ENCODE measurements at places on chromosomes 12 and 14.

GRCh38 chr14:104524726-104525125 lies 54.8 kb upstream of the C14orf180 start:
- DNase-seq: no peak

- DNase-seq: no peak
Observed at GRCh38 chr12:19799216-19799615, 359.9 kb downstream of the AEBP2 start.

GRCh38 chr12:118979763-118980406 lies 1.5 kb upstream of the SRRM4 start:
- peak; percentile 40 for DNase-seq

DNA sequence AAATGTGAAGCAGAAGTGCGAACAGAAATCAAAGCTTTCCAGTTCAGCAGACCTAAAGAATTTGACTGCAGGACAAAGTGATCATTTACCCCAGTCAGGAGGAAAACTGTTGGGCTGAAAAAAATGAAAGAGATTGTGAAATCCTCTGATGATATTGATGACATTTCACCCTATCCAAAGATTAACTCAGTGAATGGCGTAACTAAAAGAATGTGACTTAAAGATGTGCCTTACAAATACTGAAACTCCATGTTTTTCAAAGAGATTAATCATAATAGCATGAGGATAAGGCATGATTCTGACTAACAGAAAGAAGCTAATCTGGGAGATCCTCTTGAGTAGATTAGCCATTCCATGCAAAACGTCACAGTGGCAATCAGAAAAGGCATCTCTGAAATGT lies 225.6 kb downstream of the DUSP6 start:
- DNase-seq: no peak

GRCh38 chr12:52517888-52518287 lies 2.3 kb downstream of the KRT5 start:
- no peak for DNase-seq

DNA sequence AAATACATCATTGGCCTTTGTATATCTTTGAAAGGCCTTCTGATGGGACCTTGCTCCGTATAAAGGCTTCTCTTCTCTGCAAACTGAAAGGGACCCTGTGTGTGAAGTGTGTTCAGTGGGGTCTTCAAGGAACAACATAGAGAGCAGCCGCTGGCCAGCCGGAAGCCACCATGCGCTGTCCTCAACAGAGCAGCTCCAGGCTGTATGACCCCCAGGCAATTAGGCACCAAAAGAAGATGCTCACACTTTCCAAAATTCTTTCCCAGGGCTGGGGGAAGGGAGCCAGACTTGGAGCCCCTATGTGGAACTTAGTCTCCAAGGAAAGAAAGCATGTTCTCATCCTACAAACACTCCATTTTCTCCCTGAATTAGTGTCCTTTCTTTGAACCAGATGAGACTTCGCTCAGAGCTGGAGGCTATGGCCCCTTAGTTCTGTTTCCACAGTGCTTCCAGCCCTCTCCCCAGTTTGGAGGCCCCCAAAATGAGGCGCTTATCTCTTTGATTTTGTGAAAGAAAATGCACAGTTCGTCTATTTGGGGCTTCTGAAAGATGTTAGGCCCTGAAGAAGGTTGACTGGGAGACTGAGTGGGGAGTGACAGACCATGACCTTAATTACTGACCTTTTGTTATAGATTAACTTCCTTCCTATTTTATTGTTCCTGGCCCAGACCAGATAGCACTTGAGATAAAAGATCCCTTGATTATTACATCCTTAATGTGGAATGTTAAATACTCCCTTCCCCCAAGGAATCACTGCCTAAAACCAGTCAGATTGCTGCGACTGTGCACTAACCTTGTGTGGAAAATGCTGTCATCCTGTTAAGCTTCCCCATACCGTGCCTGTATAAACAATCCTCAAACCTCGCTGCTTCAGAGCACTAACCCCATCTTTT lies 128.3 kb upstream of the FGD4 start:
- DNase-seq: no peak

DNA sequence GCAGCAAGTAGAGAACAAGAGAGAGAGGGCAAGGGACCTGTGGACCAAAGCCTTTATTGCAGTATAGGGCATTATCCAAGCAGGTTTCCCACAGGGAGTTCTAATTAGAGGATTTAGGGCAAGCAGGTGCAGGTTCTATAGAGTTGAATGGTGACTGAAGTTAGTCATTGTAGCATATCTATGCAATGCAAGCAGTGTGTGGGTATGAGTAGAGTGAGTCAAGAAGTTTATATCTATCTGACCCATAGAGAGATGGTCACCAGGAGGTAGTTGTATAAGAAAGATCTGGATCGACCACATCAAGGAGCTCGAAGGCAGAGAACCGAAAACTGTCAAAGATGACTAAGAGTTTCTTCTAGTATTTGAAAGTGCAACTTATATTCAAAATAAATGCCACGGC lies 167.3 kb downstream of the PLCZ1 start:
- no peak for DNase-seq

DNA sequence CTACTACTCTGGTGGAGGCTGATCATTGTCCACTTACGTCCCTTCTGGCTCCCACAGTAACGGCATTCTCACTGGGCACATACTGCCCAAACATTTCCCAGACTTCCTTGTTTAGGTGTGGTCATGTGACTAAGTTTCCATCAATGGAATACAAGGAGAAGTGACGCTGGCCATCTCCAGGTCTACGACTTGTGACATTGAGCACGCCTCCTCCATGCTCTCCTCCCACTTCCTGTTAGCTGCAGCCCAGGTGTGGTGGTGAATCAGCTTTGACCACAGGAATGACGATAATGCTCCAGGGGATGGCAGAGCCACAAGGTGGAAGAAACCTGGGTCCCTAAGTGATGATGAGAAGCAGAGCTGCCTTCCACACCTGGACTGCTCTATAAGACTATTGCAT lies 6.0 kb upstream of the SLC24A4 start:
- DNase-seq: no peak

GRCh38 chr12:100472325-100472724 lies 1.3 kb upstream of the NR1H4 start:
- DNase-seq: no peak

- no peak for DNase-seq
Observed at GRCh38 chr12:122681814-122682213, 21.3 kb downstream of the HCAR2 start.

DNA sequence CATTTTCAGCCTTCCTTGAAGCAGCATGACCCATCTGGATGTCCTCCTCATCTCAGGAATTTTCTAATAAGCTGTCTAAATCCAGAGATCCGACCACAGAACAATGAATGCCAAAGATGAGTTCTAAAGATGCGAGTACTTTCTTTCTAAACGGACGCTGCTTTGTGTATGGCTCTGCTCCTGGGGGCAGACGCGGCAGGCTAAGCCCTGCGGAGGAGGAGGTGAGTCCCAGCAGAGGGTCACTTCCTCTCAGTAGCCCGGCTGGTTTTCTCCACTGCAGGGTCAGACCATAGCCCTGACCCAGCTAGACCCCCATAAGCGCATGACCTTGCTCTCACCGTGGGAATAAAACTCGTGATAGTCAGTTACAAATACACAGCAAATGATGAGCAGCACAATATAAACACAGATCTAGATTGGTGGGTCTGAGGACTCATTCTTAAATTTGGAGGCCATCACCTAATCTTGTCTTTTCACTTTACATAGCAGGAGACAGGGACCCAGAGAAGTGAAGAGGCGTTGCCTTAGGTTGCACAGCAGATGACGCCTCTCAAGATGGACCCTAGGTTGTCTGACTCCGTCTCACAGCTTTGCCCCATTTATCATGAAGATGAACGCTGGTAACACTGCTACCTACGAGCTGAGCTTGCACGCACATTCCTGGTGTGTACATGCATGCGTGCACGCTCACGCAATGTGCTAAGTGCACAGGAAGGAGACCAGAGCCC lies 16.6 kb downstream of the SSH1 start:
- peak; percentile 52 for DNase-seq

- no peak for DNase-seq
Observed at GRCh38 chr12:99901181-99901580, 83.6 kb downstream of the ANKS1B start.

DNA sequence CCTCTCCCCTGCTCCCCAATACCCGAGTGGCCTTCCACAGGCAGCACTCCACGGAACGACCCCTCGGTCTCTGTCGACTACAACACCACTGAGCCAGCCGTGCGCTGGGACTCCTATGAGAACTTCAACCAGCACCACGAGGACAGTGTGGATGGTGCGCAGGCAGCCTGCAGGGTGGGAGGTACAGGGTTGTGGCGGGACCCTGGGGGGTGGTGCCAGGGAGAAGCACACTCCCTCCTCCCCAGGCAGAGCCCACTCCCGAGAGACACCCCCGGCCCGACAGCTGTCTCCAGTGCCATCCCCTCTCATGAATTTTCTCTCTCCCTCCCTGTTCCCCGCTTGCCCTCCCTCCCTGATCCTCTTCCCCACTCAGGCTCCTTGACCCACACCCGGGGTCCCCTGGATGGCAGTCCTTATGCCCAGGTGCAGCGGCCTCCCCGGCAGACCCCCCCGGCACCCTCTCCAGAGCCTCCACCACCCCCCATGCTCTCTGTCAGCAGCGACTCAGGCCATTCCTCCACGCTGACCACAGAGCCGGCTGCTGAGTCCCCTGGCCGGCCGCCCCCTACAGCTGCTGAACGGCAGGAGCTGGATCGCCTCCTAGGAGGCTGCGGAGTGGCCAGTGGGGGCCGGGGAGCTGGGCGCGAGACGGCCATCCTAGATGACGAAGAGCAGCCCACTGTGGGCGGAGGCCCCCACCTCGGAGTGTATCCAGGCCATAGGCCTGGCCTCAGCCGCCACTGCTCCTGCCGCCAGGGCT lies 9.0 kb downstream of the TNS2 start:
- no peak for DNase-seq

- DNase-seq: no peak
Observed at GRCh38 chr12:83261998-83262397, 575.3 kb downstream of the TMTC2 start.

- DNase-seq: no peak
Observed at GRCh38 chr12:32398816-32399369, 465 bp upstream of the FGD4 start.

DNA sequence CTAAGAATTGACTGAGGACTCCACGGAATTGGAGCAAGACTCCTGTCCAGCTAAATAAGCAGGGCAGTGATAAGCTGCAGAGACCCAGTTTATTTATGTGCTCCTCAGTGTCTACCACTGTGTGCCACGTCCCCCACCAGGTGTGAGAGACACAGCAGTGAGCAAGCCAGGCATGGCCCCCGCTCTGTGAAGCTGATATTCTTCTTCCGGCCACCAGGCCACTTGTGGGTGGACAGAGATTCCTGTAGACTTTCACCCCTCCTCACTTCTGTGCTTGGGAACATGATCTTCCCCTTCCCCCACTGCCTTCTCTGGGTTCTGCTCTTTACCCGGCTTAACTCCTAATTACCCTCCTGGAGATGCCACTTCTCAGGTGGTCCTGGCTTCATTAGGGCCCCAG lies 21.3 kb downstream of the BRAP start:
- DNase-seq: no peak

DNA sequence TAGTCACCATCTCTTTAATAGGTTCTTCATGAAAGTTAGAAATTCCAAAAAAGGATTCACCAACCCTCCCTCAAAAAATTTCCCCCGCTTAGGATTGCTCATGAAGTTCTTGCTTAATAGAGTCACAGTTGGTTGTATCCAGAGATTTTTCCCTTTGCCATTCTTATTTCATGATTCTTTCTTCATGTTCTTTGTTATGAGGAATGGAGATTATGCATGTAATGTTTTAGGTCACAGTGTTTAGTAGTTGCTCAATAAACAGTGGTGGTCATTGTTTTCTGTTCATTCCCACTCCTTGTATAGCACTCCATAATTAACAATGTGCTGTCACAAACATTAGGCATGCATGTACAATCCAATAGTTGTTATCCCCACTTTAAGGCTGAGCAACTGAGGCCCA lies 51.2 kb upstream of the RTRAF start:
- no peak for DNase-seq

GRCh38 chr12:108548954-108549521 lies 11.9 kb downstream of the SART3 start:
- no peak for DNase-seq

GRCh38 chr12:89135976-89136634 lies 216.2 kb downstream of the DUSP6 start:
- DNase-seq: no peak

- no peak for DNase-seq
Observed at GRCh38 chr14:99549684-99550083, 54.3 kb downstream of the CCDC85C start.

DNA sequence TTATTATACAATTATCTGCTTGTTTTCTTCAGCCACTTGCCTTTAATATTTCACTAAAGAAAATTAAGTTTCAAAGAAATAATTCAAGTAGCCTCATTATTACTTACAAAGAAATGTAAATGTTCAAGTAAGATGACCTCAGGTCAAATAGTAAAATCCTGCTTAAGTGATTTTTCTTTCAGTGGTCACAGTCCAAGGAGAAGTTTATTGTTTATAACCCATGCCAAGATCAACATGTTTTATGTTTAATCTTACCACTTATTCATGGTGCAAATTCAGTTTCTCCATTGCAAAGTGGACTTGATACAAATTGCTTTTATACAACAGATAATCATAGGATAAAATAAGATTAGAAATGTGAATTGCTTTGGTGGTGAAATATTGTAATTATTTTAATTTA lies 370.2 kb upstream of the FLRT2 start:
- no peak for DNase-seq

Measured in SK-N-MC (cell line).